ENCODE measurements at places on chromosomes 12 and 14. TPM values are rescaled to one million over a fixed set of nuclear protein-coding genes. Genes with fewer than 3 reads are reported as not detected.

The BCL2L2 gene
- 16.9 TPM for total RNA-seq

The BBS10 gene
- total RNA-seq = 3.5 TPM

The C12orf42 gene
- not detected for total RNA-seq

The GPR132 gene
- 0.63 TPM for total RNA-seq

The GNB3 gene
- 1.5 TPM for total RNA-seq

The OR4K17 gene
- not detected for total RNA-seq
